ENCODE measurements at places on chromosomes 6 and 20.

DNA sequence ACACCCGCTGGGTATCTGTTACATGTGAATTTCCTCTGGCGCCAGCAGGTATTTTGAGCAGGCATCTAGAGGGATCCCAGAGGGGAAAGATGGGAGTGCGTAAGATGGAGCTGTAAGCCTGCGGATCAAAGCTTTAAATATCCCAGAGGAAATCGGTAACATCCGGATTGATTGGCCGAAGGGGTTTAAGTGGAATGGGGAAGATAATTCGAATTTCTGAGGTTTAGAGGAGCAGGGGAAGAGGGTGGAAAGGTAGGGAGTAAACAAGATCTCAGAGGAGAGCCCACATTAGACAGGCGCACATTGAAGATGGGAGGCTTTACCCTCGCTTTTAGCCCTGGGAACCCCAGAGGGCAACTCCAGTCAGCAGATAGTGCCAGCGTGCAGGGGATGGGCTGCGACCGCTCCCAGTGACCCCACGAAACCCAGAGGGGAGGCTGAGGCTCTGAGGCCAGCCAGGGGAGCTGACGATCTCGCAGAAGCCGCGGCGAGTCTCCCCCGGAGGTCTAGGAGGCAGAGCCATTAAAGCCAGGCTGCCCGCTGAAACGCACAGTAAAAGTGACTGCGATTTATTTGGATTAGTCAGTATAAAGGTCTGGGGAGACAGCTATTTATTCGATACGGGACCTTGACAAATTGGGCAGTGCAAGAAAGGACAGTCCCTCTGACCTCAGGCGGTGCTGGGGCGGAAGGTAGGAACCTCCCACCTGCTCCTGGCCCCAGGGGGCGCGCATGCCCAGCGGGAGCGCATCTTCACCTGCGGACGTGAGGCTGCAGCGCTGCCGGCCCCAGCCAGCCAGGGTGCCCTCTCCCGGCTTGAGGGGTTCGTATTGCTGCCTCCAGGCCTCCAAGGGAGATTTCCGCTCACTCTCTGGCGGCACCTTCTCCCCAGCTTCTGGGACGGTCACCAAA, 34.3 kb upstream of the TCF21 start:
- DNase-seq, result no peak

GRCh38 chr6:34455831-34456230, 10.0 kb upstream of the PACSIN1 start:
- DNase-seq, result no peak

DNA sequence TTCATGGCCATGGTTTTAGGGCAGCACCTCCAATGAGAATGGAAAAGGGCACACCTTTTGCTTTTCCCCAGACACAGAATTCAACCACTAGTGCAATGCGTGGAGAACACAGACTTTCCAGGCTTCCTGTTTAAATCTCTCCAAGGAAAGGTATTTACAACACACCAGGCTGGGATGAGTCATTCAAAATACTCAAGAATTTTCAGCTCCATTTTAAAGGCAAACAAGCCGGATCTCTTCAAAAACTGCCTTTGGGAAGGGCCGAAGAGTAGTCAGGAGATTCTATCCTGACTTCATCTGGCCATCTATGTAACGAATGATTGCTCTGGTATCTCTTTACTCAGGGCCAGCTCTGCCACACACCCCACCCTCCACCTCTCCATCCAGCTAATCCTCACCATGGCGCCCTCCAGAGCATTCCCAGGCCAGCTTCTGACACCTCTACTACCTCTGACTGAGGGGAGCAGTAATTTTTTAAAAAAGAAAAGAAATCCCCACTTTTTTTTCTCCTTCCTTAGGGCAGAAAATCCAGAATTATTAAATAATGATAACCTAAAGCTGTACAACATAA, 254.6 kb downstream of the LY86 start:
- DNase-seq, result no peak

DNA sequence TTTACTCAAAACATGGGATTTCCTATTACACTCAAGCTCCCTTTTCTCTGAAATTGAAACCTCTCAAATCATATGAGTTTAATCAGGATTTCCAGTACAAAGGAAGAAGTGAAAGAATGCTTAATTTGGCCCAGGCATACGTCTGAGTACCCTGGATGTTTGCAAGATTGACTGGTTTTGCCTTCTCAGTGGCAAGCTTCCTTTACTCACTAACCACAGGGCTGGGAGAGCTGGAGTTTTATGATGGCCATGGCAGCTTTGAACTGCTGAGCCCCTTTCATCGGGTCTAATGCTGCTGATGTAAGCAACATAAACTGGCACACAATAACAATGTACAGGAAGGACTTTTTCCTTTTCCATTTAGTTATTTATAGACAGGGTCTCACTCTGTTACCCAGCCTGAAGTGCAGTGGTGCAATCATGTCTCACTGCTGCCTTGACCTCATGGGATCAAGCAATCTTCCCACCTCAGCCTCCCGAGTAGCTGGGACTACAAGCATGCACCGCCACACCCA, 194.8 kb downstream of the SLC35F1 start:
- no peak for DNase-seq

DNA sequence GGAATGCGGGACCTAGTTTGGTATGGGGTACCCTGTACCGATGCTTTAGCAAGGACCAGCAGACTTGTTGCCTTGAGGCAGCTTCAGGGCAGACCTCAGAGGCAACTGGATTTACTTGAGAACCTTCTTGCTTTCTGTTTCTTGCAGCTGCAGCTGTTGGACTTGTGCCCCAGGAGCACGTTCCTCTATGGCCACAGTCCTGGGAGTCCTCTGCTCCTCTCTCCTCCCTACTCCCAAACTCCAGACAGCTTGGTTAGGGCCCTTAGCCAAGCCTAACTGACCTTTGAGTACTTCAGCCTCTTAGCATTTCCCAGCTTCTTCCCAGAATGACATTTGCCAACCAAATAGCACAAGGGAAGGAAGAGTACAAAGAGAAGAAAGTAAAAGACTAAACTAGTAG, 34.7 kb downstream of the GHRH start:
- no peak for DNase-seq

GRCh38 chr20:63617092-63617875, 9.6 kb downstream of the GMEB2 start:
- DNase-seq, result no peak

- DNase-seq, result no peak
These were observed 183.4 kb downstream of the WDR27 start for GRCh38 chr6:169518451-169518850.

DNA sequence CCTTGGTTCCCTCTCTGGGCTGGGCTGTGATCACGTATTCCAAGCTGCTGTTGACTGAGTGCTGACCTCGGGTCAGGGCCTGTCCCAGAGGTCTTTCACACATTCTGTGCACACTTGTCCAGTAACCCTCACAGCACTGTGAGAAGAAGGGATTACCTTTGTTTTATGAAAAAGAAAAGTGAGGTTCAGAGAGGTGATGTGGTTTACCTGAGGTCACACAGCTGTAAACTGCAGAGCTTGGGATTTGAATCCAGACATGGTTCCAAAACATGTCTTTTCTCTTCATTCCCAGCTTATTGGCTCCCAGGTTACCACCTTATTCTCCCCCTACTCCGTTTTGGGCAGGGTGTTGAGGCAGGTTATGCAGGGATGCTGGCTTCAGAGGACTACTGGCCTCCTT, 28.4 kb upstream of the CDH22 start:
- no peak for DNase-seq

GRCh38 chr6:51854347-51854746, 233.1 kb downstream of the PKHD1 start:
- no peak for DNase-seq

DNA sequence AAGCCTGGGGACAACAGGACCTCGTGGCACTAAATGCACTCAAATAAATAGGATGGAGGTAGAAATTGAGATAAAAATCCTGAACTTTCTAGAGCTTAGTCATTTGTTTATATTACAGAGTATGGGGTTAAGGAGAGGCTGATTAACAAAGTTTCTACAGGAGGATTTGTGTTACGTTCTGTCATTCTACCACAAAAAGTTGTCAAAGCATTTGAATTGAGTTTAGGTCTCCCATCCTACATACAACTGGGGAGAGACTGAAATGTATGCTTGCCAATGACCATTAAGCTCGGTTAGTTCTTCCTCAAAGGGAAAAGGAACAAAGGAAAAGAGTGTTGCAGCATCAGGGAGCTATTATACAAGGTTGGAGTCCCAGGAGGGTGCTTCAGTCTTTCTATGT, 597.9 kb downstream of the COL12A1 start:
- DNase-seq, result no peak

DNA sequence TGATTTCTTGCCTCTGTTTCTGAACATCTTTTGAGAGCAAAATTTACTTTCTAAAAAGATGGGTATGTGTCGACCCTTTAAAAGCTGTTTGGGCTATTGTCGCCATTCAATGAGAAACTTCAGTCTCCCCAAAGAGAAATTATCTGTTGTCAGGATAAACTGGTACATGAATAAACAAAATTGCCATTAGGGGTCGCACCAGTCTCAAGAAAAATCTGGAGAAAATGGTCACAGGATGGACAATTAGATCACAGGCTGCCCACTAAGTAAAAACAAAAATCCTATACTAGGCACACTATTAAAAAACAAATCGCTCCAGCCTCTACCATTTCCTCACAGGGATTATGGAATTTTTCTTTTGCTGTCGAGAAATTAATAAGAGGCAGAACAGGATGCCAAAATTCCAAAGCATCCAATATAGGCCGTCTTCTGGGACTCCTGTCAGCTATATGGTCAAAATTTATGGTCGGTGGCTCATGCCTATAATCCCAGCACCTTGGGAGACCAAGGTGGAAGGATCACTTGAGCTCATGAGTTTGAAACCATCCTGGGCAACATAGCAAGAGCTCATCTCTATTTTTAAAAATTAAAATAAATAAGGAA, 5.5 kb upstream of the HLA-E start:
- DNase-seq, result no peak

DNA sequence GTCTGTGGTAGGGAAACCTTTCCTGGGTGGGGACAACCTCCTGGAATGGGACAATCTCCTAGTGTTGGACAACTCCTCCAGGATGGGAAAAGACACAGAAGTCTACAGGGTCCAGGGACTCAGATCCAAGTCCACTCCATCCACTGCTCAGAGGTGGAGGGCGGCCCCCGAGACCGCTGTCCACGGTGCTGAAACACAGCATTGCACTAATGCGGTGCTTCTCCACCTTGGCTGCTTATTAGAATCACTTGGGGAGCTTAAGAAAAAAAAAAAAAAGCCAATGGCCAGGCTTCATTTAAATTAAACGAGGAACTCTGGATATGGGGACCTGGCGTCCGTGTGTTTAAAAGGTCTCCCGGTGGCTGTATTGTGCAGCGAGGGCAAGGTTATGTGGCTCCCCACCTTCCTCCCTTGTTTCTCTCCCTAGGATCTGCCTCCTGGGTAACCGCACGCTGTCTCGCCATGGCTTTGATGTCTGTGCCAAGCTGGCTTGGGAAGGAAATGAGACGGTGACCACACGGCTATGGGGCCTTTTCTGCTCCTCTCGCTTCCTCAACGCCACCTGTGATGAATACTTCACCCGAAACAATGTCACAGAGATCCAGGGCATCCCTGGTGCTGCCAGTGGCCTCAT, 12.0 kb downstream of the SLC12A5 start:
- no peak for DNase-seq

DNA sequence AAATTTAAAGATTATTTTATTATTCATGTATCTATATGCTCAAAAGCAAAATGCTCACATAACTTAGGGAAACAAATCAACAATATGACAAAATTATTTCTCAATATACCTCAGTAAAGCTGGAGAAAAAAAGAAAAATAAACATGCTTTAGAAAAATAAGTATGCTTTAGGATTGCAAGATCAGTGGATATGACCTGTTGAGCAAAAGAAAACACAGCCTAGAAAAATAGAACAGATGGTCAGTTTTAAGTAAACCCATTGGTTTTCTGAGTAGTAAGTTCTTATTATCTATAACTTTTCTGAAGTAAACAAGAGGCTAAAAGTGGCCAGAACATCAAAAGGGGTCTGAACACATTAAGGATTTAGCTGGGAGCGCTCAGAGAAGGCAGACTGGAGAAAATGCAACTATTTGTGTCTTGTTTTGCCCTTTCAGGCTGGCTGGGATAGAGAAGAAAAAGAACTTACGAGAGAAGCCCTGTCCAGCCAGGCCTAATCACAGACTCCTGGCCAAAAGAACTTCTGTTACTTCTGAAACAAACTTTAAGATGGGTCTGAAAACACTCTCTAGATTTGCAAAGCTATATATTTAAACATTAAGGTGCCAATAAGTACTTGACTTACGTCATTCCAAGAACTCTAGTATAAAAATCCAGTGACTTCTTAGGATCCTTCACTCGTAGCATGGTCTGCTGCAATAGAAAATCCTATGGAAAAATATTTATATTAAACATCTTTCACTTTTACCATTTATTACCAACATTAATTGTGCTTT, 16.5 kb downstream of the GLO1 start:
- DNase-seq, result no peak

DNA sequence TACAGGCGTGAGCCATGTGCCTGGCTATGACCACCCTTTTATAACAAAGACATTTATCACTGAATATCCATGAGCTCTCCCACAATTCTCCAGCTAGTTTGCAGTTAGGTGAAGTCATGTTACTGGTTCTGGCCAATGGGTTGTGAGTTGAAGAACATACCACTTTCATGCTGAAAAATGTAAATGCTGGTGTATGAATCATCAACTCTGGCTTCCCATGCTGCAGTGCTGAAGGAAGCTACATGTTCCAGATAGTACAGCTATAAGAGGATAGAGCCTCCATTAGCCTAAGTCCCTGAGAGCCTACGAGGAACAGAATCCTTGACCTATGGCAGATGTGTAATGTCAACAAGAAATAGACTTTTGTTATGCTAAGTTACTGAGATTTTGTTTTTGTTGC, 180.4 kb downstream of the BTBD9 start:
- no peak for DNase-seq

DNA sequence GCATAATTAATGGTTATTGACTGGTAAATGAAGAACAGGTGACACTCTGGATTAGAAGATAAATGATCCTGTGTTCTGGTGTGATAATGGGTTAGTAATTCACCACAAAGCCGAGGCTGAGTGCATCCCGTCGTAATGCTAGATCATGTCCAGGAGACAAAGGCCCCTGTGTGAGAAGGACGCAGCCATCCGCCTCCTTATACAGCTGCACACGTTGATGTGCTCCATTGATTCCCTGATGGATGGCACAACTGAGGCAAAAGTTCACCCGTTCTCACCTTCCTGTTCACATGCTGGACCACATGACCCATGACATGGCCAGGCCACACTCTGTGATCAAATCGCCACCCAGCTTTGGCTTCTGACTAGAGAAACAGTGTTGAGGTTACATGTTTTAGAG, 136.1 kb downstream of the FOXC1 start:
- DNase-seq, result no peak

- DNase-seq, result no peak
These were observed 114.7 kb downstream of the ANKRD60 start for GRCh38 chr20:58113716-58114115.

DNA sequence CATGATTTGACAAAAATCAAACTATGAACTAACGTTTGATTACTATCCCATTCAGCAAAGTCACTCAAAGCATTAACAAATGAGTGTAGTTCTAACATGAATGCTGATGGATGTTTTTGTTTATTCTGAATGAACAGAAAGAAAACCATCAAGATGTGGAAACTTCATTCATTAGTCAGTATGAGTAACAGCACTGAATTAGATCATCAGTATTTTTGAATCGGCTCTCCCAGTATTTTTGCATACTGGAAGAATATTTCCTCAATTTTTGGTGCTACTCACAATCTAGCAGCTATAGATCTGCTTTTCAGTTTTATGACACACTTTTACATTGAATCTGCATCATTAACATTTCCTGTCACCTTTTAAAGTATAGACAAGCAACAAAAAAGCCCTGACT, 63.8 kb upstream of the CD83 start:
- no peak for DNase-seq

GRCh38 chr6:92380803-92381601, 1038.4 kb downstream of the EPHA7 start:
- no peak for DNase-seq

GRCh38 chr20:38135271-38135650, 29.8 kb downstream of the TGM2 start:
- DNase-seq, result no peak

All from GM04504 (cell line).